Stimulated activated CD8-positive, alpha-beta memory T cell treated with anti-CD3 and anti-CD28 coated beads, Interleukin-2, amount 100 ng/mL, for 48 hours (primary cell): ENCODE measurements at places on chromosomes 3 and 15.

DNA sequence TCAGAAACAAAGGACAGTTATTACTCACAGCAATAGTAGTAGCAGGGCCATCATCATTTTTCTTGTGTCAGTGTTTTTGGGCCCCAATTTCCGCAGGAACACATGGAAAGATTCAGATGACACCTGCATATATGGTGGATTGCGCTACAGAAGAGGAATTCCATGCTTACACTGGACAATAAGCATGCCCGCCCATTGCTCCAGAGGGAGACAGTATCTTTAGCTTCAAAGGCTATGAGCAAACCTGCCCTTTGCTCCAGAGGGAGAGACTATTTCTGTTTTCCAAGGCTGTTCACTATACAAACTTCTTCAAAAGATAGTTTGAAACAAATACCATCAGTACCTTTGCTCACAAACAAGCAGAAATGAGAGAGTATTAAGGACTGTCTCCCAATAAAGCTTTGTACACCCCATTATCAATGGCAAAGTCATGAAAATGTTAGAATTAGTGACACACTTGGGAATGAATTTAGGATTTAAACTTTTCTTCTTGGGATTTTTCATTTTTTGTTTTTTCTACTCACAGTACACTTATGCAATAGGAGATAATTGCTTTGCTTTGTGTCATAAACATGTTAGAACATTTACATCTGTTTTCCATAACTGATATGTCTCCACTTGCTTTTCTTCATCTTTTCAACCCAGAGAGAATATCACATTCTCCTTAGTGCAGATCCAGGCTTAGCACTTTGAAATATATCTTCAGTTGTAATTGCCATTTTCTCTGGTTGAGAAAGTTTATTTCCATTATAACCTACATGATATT, 564.5 kb upstream of the ZNF717 start:
- no peak for DNase-seq

GRCh38 chr3:21142949-21143348, 608.1 kb downstream of the ZNF385D start:
- DNase-seq, result no peak

DNA sequence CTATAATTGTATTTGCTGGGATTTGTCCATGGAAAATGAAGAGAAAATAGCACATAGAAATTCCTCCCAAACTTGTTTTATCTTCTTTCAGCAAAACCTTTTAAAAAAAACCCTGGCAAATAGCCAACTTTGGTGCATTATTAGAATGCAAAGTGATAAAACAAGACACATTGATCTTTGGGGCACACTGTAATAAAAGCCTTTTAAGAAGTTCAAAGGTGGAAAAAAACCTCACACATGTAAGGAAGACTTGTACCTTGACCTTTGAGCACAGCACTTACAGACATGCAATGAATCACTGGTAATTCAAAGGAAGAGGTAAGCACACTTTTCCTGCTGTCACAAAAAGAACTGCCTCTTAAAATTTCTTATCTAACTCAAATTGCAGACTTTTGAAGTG, 8.0 kb upstream of the MORC1 start:
- DNase-seq, result no peak

DNA sequence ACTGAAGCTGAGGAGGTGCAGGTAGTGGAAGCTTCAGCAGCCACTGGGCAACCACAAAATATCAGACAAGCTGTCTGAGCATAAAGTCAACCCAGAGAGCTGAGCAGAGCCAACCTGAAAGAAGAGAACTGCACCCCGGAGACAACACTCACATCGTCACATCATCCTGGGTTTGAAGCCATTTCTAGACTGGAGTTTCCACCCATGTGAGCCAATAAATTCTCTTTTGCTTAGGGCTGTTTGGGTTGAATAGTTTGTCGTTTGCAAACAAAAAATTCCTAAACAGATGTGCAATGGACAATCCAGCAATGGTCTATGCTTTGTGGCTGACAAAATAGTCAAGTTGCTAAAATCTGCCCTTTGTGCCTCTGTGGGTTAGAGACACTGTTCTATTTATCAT, 15.3 kb upstream of the RAD18 start:
- DNase-seq, result no peak

DNA sequence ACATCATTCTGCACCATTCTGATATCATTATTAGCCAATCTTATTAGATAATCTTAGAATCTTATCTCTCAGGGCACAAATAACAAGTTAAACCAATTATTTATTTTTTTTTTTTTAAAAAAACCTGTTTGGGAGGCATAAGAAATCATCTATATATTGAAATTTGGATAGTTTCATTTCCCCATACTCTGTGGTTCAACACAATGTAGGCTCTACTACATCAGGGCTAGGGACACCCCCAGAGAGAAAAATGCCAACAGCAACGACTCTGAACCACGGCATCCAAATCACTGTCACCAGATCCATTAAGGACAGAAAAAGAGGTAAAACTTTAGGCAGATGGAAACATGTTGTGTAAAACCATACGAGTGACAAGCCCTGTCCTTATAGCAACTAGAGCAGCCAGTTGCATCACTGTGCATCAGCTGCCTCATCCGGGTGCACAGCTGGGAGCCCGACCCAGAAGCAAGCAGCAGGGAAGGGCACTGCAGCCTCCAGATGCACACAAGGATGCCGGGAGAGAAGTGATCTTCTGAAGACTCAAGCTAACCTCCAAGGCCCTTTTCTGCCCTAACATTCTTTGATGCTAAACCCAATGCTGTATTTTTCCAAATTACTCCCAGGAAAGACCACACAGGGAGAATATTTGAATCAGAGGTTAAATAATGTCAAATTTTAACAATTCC, 381.1 kb downstream of the CTNNB1 start:
- DNase-seq, result no peak

DNA sequence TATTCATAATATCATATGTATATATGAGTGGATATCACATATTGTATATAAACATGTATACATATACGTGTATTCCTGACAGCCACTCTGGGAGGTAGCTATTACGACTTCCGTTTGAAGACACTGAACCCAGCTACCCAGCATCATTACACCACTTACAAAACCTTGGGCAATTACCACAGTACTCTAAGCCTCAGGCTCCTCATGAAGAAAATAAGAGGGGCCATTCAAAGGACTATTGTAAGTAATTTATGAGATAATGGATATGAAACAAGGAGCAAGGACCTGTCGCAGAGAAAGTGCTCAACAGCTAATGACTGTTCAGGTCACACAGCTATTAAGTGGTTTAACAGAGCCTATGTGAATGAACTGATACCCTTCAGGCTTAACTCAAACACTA, 52.4 kb downstream of the KCNMB2 start:
- no peak for DNase-seq

DNA sequence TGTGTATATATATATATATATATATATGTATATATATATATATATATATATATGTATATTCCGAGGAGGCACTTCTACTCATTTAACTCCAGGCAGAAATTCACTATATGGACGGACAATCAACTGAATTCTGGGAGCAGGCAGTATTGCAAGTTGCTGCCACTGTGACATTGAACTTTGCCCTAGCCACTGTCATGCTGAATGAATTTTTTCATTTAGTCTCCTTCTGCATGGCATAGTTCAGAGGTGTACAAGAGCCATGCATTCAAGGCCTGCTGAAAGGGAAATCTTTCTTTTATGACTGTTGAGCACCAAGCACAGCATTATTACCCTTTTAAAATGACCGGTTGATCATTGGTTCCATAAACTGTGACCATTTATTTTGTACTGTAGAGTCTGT, 176.2 kb upstream of the THRB start:
- DNase-seq, result no peak

- DNase-seq, result no peak
Observed at GRCh38 chr3:50639055-50639494, 22.1 kb downstream of the MAPKAPK3 start.

DNA sequence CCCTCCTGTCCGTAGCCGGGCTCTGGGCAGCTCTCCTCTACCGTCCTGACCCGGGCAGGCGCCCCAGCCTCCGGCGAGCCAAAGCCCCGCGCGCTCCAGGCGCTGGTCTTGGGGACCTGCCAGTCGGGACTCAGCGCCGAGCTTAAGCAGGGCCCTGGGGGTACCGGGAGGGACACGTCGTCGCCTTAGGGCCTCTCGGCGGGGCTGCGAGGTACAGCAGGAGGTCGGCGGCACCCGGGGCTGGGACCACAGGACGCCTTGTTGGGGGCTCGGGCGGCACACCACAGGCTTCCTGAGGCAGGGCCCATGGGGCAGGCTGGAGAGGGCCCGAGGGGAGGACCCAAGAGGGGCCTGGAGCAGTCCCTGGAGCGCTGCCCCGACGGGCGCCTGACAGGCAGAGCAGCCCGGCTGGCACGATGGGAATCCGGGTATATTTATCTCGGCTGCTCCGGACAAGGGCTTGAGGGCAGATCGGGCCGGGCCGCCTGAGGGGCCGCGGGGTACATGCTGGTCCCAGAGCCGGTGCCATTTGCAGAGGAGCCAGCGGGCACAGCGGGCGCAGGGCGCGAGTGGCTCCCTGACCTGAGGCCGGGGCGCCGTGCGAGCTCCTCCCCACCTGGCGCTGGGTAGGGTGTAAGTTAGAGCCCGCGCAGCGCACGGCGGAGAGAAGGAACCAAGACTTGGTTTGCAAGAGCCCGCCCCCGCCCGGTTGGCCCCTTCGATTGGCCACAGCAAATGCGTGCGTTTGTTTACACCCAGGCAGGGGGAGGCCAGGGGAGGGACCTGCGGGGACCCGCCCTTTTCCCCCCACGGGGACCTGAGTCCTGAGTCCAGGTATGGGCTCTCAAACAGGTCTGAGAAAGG, 574 bp downstream of the SLC38A3 start:
- DNase-seq, result no peak

- DNase-seq, result no peak
Observed at GRCh38 chr3:130316169-130316568, 29.3 kb upstream of the COL6A5 start.

- no peak for DNase-seq
Observed at GRCh38 chr3:34294240-34294639, 495.8 kb downstream of the PDCD6IP start.

DNA sequence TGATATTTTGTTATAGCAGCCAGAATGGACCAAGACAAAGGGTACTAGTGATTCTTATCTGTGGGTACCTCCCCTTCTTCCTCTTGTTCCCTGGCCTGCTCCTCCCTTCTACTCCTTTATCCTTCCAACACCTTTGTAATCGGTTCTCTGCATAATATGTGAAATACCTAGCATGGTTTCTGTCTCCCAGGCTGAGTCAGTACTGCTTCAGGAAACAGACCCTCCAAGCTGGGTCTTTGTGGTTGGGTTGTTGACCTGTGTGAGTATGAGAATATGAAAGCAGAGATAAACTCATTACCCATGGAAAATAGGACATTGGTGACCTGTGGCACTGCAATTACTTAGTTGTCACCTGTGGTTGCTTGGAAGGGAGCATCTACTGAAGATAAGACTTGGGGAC, 69.3 kb upstream of the KLF13 start:
- DNase-seq, result no peak

DNA sequence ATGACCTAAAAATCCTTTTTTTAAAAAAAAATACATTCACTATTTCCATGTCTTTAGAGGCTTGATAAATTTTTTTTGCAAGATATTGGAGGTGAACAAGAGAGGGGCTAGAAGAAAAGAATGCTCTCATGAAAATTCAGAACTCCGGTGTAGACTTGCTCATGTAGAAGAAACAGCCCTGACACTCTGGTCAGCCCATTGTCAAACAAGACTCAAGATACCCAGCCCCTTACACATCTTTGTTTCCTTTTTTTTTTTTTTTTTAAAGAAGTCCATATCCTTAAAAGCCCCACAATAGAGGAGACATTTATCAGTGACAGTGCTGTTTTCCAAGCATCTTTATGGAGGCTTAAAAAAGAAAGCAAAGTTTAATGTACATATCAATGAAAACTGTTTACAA, 196.8 kb upstream of the RORA start:
- no peak for DNase-seq

GRCh38 chr3:134641671-134642300, 9.0 kb downstream of the KY start:
- DNase-seq, result no peak

- no peak for DNase-seq
Observed at GRCh38 chr15:62455441-62455921, 290.4 kb upstream of the C2CD4B start.

GRCh38 chr15:73884159-73884558, 10.8 kb downstream of the TBC1D21 start:
- DNase-seq, result no peak

DNA sequence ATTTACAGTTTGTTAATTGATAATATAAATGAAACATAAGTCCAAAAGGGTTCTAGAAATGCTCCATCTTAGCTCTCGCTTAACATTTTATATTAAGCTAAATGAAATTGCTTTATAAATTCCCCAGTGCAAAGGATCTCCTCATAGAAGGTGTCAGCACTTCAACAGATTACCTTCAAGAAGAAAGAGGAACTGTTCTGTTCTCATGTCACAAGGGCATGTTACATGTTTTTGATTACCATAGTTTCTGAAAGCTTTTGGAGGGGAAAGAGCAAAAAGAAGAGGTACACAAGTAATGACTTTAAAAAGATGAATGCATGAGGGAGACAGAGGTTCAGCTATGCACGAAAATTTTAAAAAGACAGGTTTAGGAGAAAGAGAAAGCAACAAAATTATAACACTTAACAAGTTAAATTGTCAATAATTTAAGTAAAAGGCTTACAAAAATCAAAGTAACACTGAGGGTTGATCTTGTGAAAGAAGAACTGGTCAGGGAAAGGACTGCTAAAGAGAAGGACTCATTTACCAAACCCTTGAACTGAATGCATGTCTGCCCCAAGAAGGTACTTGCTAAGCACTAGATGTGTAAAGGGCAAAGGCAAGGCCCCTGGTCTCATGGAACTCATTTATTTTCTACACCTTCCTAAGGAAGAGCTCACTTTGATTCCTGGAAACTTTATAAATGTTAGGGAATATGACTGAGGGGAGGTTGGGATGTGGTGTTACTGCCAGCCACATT, 45.1 kb downstream of the CCDC191 start:
- DNase-seq, result no peak

DNA sequence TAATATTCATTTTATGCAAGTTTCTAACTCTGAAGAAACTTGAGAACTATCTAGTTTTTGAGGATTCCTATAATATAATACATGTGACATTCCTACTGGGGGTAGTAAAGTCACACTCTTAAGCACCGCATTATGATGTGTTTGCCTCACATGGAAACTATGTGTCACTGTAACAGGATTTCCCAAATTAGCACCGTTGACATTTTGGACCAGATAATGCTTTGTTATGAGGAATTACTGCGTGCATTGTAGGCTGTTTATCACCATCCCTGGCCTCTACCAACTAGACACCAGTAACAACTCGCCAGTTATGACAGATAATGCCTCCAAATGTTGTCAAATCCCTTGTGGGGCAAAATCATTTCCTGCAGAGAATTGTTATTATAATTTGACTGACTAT, 267.8 kb downstream of the RAP2B start:
- no peak for DNase-seq

DNA sequence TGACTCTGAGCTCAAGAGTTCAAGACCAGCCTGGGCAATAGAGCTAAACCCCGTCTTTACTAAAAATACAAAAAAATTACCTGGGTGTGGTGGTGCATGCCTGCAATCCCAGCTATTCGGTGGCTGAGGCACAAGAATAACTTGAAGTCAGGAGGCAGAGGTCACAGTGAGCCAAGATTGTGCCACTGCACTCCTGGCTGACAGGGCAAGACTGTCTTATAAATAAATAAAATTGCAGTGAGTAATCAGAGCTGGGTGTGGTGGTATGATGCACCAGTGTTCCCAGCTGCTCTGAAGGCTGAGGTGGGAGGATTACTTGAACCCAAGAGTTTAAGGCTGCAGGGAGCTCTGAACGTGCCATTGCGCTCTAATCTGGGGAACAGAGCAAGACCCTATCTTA, 55.9 kb upstream of the GCNT3 start:
- no peak for DNase-seq

- DNase-seq, result no peak
Observed at GRCh38 chr3:114584734-114585371, 291.0 kb downstream of the TIGIT start.

GRCh38 chr3:53813229-53813628, 33.0 kb downstream of the CHDH start:
- no peak for DNase-seq
